ENCODE measurements at places on chromosomes 11 and 22.

GRCh38 chr22:43360576-43360975, 17.4 kb upstream of the SCUBE1 start:
- no peak for DNase-seq

DNA sequence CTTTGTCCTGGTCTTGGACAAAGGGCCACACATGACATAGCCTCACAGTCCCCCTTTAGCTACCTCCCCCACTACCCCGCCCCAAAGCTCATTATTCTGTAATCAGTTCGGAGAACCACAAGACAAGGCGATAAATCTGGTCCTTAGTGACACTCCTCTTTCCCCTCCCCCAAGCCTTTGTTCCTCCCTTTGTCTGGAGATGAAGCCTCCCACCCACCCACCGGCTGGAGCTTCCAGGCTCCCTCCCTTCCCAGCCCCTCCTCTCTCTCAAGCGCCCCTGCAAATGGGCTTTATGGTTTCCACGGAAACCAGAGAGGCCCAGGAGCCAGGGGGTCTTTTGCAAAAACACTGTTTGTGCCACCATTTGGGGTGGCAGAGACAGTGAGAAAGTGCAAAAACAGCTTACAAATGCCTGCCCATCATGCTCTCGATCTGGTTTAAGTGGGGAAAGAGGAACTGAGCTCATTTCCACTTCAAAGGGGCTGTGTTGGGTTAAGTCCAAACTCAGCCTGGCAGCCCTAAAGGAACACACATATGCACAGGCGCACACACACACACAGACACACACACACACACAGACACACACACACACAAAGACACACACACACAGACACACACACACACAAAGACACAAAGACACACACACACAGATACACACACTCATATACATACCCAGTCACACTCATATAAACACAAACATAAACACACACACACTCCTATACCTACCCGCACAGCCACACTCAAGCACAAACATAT, 23.5 kb downstream of the APLNR start:
- no peak for DNase-seq

DNA sequence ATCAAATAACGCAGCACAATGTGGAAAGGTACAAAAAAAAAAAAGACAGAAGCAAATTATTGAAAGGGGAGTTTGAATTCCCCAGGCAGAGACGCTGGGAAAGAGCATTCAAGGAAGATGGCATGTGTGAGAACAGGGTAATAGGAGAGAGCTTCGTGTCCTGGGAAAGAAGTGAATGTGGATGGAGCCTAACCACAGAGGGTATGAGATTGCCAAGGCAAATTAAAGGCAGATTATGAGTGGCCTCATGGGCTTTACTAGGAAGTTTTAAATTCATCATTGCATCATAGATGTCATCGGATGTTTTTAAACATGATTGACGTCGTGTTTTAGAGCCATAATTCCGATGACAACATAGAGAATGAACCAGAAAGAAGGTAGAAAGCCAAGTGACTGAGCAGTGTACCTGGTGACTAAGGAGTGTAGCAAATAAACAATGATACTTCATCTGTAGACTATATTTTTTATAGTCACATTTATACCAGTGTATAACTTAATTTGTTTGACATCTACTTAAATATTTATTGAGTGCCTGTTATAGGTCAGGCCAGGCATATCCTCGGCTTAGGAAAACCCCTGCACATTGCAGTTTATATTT, 151.4 kb downstream of the MSANTD4 start:
- DNase-seq, result no peak

GRCh38 chr11:9982127-9982795, 311.8 kb downstream of the SBF2 start:
- DNase-seq, result no peak

- DNase-seq, result no peak
Measured at GRCh38 chr11:74949753-74950137, 679 bp downstream of the SPCS2 start.

GRCh38 chr22:36942556-36942955, 29.1 kb downstream of the CSF2RB start:
- DNase-seq, result no peak

GRCh38 chr11:2685566-2686359, 14.0 kb downstream of the KCNQ1OT1 start:
- no peak for DNase-seq

DNA sequence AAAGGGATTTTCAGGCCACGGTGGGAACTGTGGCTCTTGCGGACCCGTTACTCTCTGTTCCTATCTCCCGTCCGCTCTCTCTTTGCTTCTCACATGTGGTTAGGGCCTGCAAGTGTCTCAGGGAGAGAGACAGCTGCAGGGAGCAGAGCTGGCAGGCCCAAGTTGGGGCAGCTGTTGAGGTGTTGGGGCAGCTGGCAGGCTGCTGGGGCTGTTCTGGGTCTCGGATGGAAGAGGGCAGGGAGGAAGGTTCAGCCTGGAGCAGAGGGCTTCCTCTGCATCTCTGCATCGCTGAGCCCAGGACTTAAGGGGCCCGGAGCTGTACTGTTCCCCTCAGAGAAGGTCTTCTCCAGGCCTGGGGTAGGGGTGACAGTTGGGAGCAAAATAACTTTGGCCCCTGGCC, 2.6 kb upstream of the CNIH2 start:
- no peak for DNase-seq

- no peak for DNase-seq
Measured at GRCh38 chr22:33389936-33390335, 331.8 kb upstream of the SYN3 start.

GRCh38 chr22:44928711-44929358, 81.0 kb downstream of the PHF21B start:
- DNase-seq, result no peak

DNA sequence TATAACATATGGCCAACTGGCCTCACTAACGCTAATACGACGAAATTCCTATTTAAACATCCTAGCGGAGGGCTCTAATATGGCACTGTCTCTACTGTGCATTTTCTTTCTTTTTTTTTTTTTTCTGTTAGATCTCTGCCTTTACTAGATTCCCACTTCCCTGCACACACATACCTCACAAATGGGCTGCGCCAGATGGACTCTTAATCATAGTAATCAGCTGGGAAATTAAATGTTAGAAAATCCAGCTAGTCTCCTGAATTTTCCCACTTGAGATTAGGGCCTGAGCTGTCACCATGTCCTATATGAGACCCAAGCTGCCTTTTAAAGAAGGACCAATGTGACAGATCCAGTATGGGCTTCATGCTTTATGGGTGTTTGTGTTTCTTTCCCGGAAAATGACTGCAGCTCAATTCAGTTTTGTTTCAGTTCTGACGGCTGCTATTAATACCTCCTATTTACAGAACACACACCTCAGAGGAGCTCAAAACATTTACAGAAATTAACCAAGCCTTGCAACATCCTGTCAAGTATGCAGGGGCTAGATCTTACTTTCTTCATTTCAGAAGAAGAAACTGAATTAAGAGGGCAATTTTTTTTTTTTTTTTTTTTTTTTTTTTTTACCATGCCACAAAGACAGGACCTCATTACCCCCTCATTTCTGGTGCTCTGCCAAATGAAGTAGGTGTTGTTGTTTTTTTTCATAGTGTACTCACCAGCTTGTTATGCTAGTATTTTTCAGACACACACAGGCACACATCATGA, 49.8 kb upstream of the BLID start:
- no peak for DNase-seq

GRCh38 chr11:76672431-76673175, 2.1 kb upstream of the LRRC32 start:
- no peak for DNase-seq

GRCh38 chr11:73875380-73875779, 1.3 kb downstream of the COA4 start:
- no peak for DNase-seq

GRCh38 chr11:109237636-109238035, 184.4 kb upstream of the C11orf87 start:
- no peak for DNase-seq

- peak; percentile 8 for DNase-seq
Measured at GRCh38 chr11:108559340-108559739, 34.2 kb downstream of the EXPH5 start.

DNA sequence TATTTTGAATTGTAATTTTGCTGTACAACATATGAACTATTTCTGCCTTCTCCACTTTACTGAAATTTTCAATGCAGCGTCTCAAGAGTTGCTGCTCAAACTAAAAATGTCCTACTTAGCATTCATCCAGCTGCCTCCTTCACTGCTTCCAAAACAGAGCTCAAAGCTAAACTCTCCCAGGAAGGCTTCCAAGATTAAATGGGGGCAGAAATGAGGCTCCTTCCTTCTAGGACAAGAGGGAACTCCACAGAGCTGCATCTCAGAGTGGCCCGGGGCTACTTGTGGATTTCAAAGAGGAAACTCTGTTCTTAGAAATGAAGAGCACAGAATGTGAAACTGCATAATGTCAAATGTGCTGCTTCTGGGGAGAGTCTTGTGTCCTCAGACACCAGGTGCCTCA, 295.9 kb upstream of the NCAM1 start:
- DNase-seq, result no peak

DNA sequence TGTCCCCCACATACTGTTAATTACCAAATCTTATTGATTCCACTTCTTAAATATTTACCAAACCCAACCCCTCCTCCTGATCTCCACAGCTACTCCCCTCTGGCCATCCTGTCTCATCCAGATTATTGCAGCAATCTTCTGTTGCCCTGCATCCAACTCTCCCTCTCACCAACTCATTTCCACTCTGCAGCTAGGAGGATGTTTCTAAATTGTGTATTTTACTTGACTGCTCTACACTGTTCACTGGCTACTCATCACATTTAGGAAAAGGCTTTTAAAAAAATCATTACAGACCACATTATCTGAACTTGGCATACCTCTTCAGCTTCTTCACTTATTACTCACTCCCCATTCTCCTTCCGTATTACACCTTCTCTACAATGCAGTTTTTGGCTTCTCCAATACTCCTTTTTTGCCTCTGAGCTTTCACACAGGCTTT, 117.9 kb downstream of the ATG16L2 start:
- peak; percentile 9 for DNase-seq

DNA sequence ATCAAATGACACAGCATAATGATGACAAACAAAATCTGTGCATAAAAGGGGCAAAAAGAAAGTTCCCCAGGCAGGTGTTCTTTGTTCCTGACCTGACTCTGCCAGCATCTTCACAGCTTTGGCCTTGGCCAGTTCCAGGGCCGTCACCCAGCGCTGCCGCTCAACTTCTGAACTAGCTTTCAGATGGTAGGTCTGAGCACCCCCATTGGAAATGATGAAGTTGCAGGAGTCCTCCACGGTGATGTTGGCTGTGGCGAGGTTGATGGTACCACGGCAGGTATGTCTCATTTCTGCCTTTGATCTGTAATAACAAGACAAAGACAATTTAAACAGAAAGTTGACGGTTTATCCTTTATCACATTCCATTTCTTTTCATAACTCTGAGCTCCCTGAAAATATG, 5.3 kb downstream of the OSBP start:
- DNase-seq, result no peak

DNA sequence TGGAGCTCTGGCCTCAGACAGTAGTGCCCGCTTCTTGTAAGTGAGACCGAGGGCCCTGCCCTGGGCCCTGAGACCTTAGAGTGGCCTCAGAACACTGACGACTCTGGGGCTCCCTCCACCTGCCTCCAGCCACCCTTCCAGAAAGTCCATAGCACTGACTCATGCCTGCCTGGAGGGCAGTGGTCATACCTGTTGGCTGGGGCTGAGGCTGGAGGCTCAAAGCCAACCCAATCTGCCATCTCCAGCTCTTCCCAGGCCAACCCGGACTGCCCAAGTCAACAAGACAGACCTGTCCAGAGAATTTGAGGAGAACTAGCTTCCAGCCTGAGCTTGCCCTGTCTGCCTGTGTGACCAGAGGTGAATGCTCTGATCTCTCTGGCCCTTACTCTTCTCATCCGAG, 66.9 kb upstream of the TTLL12 start:
- DNase-seq, result no peak

DNA sequence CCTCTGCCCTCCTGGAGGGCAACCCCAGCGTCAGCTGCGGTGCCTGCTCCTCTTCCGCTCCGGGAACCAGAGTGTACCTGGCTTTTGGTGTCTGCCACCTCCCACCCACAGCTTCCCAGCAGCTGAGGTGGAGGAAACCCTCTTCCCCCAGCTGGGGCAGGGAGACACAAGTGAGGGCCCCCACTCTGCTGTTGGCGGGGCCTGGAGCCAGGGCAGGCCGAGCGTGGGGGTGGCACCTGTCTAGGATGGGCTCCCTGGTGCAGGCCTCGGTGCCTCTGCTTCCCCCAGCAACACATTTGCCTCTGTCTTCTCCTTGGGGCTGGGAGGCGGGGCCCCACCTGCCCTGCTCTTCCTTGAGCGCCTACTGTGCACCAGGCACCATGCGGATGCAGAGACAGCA, 6.4 kb downstream of the OSM start:
- DNase-seq, result no peak

GRCh38 chr11:14350215-14350614, 8.8 kb downstream of the RRAS2 start:
- DNase-seq, result no peak

DNA sequence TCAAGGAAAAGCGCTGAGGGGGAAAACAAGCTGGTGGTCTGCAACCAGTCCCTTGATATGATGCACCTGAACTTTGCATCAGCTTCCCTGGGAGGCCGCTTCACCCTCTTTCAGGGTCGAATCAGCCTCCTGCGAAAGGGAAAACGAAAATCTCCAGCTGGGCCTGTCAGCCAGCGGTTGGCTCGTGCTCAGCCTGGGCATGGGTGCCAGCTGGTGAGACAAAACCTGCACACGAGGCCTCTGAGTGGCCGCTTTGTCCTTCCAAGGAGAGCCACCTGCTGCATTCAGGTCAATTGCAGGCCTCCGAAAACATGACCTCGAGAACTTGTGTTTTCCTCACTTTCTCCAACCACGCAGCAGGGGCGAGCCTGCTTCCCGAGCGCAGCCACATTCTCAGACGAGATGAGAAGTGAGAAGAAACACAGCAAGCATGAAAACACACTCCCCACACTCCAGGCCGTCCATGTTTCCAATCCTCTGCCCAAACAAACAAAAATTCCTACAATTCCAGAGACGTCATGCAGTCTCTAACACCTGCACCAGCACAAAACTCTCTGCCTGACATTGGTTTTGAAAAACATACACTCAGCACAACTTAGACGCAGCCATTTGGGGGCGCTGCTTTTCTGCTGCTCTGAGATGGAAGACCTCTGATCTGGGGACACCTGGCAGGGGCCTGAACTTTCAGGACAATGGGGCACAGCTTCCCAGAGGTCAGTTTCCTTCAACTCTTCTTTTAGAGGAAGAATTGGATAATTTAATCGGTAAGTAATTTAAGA, 77.1 kb downstream of the DHCR7 start:
- DNase-seq, result no peak

DNA sequence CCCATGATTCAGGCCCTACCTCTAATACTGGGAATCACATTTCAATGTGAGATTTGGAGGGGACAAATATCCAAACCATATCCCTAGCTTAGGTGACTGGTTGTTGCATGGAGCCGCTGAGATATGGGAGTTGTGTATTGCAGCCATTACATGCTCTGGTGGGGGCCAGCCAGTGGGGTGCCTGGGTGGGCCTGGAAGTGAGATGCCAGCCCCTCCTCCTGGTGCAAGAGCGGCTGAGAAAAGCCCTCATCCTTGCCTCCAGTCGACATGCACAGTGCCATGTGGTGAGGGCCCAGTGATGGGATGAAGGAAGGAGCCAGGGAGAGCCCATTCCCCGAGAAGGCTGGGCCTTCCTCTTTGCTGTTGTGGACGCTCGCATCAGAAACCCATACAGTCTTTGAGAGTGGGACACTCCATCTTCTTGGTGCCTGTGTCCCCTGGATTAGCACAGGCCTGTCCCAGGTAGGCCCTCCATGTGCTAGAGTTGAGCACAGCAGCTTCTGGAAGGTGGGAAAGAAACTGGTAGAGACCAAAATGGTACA, 1043.0 kb downstream of the TBC1D22A start:
- DNase-seq, result no peak
